ENCODE measurements at places on chromosomes 1 and 21.

- no peak for DNase-seq
These were observed 46.1 kb upstream of the MTF2 start for GRCh38 chr1:93033029-93033428.

DNA sequence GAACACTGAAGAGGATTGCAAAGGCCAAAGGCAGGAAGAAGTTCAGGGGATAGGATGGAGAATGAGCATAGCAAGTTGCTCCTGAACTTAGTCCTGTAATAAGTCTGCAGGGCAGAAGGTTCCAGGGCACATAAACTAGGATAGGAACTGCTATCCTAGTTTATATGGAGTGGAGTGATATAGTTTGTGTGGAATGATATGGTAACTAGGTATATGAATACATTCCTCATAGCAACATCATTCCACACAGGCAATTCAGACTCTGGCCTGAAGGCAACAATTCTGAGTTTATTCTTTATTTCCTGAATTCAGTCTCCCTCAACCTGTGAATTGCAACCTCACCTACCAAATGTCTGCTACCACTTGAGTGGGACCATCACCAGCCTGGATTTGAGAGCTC, 154.9 kb upstream of the GREM2 start:
- DNase-seq: no peak

- no peak for DNase-seq
These were observed 33.1 kb downstream of the ZBTB17 start for GRCh38 chr1:15942661-15943327.

GRCh38 chr1:220296981-220297380, 24.7 kb upstream of the RAB3GAP2 start:
- DNase-seq: no peak

DNA sequence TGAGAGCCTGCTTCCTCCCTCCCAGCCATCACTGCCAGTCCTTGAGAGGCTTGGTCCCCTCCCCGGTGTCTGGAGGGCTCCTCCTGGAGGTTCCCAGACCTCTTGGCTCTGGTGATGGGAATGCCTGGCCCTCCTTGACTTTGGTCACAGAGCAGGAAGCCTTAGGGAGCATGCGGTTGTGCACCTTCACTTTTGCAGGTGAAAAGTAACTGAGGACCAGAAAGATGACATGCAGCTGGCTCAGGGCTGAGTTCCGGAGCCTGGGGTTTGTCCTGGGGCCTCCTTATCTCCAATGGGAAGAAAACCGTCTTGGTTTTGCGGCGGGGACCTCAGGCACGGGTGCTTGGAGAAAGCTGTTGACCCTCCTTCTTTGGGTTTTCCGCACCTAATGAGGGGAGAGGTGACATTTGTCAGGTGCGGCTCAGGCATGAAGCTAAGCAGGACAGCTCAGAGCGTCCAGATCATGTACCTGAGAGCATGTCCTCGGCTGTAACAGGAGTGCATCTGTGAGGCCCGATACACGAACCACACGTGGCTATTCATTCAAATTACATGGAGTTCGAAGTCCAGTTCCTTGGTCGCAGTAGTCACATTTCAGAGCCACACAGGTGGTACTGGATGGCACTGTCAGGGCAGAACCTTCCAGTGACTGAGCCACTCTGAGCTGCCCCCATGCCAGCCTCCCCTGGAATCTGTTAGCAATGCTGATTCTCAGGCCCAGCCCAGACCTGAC, 608 bp upstream of the MX2 start:
- no peak for DNase-seq

- DNase-seq: no peak
These were observed 209.5 kb downstream of the ZP4 start for GRCh38 chr1:237681210-237681609.

- DNase-seq: no peak
These were observed 674.2 kb upstream of the PKN2 start for GRCh38 chr1:88009916-88010315.

DNA sequence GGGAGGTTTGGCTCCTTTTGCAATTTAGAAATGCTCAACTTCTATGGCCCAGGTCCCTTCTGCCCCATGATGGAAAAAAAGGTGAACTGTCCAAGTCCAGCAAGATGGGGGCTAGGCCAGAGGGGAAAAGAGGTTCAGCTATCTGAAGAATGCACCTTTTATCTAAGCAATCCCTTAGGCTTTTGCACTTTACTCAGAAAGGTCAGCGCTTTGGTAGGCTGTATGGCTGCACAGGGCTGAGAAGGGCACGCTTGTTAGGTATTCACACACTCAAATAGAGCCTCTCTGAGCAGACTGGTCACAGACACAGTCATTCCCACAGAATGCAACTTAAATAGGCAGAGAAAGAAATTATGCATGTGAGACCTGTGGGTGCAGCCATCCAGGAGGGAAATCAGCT, 31.0 kb downstream of the KANK4 start:
- DNase-seq: no peak

GRCh38 chr21:36654324-36654723, 44.6 kb upstream of the SIM2 start:
- no peak for DNase-seq

DNA sequence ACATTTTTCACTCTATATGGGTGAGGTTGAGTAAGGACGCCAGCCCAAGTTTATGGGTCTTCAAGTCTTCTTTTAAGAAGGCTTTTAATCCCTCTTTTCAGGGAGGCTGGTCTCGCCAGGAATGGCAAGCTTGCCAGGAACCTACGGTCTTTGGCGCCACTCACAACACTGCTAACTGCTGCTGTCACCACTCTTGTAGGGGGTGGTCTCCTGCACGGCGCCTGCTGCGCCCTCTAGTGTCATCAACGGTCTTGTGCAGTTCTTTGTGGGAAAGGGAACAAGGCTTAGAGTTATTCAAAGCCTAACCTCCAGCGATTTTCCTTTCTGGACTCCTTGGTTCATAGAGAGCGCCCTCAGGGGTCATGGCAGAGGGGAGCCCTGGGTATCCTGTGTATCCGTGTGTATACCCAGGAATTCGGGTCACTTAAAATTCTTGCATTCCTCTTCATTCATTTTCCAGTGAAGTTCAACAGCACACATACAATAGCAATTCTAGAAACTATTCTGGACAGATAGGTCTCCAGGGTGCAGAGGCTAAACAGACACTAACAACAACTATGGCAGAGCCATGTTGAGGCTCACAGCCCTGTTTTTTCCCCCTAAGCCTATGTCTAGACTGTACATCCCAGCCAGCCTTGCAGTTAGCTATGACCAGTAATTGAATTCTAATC, 392.8 kb upstream of the CAMK1G start:
- DNase-seq: no peak

GRCh38 chr1:234176000-234176399, 197.3 kb upstream of the COA6 start:
- DNase-seq: no peak

DNA sequence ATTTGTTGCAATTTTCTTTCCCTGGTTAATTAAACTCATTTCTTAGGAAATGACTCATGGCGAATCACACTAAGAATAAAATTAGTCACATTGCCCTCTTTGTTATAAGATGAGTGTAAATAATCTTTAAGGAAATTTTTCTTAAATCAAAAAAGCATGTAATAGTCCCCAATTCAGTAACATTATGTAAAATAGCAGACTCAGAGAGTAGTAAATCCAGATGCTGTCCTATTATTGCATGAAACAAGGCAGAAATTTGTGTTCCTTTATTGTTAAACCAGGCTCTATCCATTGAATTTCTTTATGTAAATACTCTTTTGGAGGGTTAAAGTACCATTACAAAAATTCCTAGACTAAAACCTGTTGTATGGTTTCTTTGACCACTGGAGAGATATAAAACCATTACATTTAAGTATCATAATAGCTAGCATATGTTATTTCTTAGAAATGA, 154.5 kb upstream of the C1orf87 start:
- DNase-seq: no peak

GRCh38 chr1:17059391-17060305, 5.8 kb upstream of the SDHB start:
- no peak for DNase-seq

GRCh38 chr1:116944613-116945012, 34.9 kb downstream of the PTGFRN start:
- DNase-seq: no peak

GRCh38 chr1:71087713-71088112, 6.9 kb upstream of the ZRANB2 start:
- no peak for DNase-seq

DNA sequence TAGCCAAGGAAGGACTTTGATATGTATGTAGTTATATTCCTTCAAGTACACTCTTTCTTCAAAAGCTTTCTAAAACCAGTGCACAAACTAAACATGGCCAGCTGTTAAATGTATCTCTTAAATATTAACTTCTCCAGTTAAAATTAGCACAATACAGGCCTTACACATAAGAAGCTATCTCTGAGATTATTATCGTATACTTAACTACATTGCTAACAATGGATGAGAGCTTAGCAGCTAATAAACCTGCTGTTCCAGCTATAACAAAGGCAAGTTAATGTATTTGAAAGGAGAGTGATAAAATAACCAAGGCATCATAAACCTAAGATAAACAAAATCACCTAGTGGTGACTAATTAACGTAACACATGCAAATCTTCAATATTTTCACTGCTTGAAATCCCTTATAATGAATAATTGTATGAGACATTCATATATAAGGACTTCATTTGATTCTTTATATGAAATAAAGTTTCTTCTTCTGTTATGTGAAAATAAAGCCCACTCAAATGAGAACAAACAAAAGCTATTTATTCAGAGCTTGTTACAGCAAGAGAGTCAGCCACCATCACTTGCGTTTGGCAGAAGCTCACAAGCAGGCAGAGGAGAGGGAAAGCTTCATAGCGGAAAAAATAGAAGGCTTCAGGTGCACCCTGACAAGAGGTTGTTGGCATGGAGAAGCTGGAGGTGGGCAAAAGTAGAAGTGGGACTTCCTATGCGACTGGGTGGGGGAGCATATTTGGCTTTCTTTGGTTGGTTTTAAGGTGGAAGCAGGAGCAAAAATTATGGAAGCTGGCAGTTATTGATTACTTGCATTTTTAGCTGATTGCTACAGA, 274.1 kb upstream of the CHRM3 start:
- no peak for DNase-seq

DNA sequence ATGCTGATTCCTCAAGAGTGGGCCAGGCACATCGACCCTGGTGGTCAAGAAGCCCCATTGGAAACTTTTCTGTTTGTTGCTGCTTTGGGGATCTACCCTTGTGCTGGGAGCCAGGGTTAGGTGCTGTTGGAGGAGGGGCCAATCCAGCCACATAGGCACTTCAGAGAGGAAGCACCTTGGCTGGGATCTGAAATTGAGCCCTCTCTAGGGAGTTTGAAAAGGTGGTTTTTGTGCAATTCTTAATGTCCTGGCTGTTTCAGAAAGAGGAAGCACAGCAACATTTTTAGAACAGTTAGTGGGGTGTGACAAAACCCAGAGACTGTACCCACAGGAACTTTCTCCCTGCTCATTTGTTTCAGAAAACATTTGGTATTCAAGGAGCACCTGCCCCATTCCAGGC, 17.2 kb upstream of the BEND5 start:
- DNase-seq: no peak

GRCh38 chr1:235923466-235924021, 56.8 kb upstream of the LYST start:
- no peak for DNase-seq

DNA sequence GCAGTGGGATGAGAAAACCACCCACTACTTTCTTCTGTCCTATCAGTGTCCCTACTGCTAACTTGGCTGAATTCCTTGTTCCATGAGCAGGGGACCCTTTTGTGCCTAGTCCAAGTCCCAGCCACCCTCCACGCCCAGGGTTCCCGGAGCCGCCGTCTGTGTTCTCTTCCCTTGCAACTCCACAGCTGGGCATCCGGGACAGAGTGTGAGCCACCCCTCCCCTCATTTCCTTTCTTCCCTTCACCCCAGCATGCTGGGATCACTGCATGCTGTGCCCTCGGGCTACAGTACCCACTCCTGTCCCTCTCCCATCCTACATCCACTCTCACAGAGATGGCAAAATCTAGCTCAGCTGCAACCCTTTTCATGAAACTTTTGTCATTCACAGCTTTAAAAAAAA, 44.5 kb downstream of the PGBD5 start:
- DNase-seq: no peak

GRCh38 chr1:218209351-218209861, 75.7 kb upstream of the RRP15 start:
- DNase-seq: no peak

Measured in stimulated activated CD8-positive, alpha-beta memory T cell treated with anti-CD3 and anti-CD28 coated beads, Interleukin-2, amount 100 ng/mL, for 1 hour (primary cell).